ENCODE measurements at places on chromosomes 7 and 10.

GRCh38 chr10:120978589-120979252, 127.6 kb downstream of the WDR11 start:
- no peak for DNase-seq

DNA sequence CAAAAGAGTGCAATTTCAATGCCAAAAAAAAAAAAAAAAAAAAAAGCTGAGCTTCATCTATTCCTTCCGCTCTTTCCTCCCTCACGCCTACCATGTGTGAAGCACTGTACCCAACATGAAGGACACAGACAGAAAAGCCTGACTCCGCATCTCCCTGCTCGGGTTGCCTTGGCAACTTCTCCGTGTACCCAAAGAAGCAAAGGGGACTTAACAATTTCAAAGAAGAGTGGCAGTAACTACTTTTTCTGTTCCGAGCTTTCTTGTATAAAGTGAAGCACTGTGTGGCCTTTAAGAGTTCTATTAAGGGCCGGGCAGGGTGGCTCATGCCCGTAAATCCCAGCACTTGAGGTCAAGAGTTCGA, 177.7 kb downstream of the PRKCQ start:
- no peak for DNase-seq

DNA sequence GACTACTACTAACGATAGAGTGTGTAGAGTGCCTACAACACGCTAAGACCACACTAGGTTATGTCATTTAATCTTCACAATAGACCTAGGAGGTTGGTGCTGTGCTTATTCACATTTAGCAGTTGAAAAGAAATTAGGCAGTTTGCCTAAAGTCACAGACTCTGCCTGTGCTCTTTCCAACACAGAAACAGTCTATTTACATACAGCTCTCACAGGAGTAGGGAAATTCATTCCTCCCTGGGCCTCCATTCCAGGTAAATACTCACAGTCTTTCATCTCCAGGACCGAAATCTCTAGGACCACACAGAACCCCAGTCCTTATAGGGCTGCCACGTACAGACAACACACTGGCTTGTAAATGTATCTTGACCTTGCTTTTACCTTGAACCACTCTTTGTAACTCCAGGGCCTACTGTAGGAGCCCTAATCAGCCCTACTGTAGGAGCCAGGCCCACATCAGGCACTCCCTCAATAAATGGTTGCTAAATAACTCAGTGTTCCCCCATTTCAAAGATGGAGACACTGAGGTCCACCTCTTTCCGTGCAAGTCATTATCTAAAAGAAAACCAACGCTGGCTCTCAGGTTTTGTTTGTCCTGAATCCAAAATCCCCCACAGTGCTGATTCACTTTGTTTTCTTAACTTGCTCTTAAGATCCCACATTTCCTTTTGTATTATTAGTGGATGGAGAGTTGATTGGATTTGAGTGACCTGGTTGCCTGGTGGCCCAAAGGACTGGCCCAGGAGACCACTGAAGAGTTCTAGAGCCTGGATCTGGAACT, 146.9 kb downstream of the KCNMA1 start:
- no peak for DNase-seq

DNA sequence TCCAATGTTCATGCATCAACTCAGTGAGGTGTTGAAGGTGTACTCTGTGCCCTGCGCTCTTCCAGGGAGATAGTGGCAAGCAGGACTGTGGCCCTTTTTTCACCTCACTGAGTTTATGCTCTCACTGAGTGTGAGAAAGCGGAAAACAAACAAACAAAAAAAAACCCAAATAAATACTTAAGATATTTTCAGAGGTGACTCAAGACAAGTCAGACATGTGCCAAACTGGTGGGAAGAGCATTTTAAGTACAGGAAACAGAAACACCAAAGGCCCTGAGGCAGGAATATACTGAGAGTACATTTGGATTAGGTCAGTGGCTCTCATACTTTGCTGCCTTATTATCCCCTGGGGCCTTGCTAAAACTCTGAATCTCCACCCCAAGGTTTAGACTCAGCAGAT, 111.9 kb upstream of the IGFBP3 start:
- DNase-seq: no peak

- no peak for DNase-seq
Observed at GRCh38 chr7:155204744-155205367, 92.8 kb upstream of the INSIG1 start.

GRCh38 chr10:23571884-23572283, 133.0 kb downstream of the OTUD1 start:
- no peak for DNase-seq

GRCh38 chr7:115145512-115145911, 223.6 kb downstream of the MDFIC start:
- DNase-seq: no peak

DNA sequence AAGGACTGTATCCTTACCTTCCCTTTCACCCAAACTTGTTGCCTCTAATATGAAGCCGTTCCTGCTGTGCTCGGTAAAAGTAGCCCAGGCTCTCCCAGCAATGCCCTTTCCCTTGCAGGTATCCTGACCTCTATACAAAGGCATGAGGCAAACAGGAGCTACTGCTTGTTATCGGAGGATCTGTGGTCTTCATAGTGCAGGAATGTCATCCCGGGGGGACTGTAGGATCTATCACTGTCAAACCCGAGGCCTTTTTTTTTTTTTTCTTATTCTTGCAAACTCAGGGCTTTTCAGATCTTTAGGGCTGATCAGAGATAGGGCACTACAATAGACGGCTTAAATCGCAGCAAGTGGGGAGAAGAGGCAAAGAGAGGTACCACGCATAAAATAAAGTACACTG, 1206.6 kb downstream of the TYW1 start:
- DNase-seq: no peak

DNA sequence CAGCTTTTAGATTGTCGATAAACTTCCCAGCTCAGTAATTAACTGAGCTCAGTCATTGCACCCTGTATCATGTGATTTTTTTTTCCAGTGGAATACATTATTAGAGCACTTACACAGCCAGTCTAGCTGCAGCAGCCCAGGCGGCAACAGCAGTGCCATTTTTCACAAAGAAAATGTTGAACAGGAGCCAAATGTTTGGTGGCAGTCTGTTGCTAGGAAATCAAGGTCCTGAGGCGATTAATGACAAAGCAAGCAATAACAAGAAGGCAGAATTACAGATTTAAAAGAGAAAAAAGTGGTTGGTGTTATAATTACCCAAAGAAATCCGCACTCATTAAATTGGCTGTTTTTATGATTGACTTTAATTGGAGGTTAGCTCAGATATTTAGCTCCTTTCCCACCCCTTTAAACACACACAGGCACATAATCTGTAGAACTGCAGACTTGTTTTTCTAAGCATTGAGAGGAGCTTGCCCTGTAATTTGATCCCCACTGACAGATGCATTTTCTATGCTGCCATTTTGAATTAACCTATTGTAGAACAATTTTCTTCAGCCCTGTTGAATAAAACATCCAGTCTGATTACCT, 267.4 kb downstream of the ADK start:
- DNase-seq: peak; percentile 16

- no peak for DNase-seq
Observed at GRCh38 chr7:16543456-16543855, 16.8 kb downstream of the LRRC72 start.

GRCh38 chr10:104446151-104446550, 92.5 kb downstream of the CFAP58 start:
- DNase-seq: no peak

DNA sequence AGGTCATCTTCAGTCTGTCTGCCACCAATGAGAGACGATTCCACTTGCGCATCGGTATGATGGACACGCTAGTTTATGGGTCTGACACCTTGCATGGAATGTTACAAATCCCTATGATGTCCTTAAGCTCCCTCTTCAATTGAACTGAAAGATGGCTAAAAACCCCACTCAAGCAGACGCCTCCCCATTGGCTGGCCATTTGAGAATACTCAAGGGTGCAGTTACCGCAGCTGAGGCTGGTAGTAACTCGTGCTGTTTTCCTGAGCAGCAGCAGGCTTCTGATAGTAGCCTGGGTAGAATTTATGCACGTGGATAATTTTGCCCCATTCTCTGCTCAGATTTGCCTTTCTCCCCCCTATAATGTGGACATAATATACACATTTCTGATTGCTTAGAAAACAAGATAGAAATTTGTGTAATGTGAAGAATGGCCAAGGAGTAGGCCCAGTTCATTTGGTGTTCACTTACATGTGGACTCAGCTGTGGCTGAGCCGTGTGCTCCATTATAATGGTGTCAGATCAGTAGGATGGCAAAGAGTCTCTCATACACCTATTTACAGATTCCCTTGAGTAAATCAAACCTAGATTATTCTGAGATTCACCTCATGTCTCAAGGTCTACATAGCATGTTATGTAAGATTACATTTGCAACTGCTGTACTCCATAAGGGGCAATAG, 142.8 kb downstream of the HIBADH start:
- no peak for DNase-seq

DNA sequence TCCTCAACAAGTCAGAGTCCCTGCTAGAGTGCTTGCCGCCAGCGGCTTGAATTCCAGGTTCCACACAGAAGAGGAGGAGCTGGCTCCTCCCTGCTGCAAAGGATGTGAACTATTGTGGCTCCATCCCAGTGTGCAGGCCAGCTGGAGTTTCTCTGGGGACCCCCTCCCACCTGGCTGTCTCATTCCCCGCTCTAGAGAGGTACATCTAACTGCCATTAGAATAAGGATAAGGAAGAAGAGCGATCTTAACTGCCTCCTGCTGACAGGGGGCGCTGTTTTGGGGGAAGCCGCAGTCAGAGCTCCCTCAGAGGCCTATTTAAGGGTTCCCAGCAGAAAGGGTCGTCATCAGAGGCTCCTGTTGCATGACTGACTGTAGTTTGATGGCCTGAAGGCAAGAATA, 40.8 kb upstream of the HECW1 start:
- DNase-seq: no peak

GRCh38 chr10:132685101-132685891, 100.7 kb downstream of the NKX6-2 start:
- no peak for DNase-seq

- no peak for DNase-seq
Observed at GRCh38 chr10:123995461-123996131, 97.8 kb downstream of the CHST15 start.

- DNase-seq: no peak
Observed at GRCh38 chr10:113053091-113053490, 103.0 kb downstream of the TCF7L2 start.

GRCh38 chr10:97028126-97028831, 157.5 kb downstream of the SLIT1 start:
- no peak for DNase-seq

GRCh38 chr10:43904301-43904700, 255.6 kb upstream of the ZNF32 start:
- no peak for DNase-seq

DNA sequence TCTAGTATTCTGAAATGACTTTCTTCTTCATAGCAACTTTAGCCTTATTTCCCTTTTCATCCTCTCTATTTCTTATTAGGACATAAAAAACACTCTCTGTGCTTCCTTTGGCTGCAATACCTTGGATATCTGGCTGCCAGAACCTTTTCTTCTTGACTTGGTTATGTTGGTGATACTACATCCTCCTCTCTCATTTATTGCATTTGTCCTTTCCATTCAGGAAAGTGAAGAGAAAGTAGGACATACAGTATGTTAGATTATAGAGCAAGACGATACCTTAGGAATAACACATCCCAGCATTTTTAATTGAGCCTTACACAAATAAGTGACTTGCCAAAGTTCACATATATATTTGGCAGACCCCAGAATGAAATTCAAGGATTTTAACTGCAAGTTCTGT, 210.1 kb upstream of the PPP1R3A start:
- DNase-seq: no peak

DNA sequence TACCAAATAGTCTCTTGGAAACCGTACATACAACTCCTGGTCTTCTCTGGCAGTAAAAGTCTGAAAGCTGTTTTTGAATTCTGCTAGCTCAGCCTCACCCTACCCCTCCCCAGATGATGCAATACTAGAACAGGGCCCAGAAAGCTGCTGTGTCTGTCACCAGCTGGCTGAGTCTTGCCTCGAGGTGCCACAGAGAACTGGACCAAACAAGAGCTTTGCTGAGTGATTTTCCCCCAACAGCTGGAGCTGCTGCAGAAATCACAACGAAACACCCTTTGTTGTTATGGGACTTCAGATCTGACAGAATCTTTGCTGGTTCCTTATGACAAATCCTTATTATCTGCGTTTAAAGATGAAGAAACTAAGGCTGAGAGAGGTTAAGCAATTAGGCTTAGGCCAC, 134.1 kb downstream of the SPAG6 start:
- no peak for DNase-seq

GRCh38 chr7:74332373-74333176, 43.4 kb downstream of the CLIP2 start:
- no peak for DNase-seq

DNA sequence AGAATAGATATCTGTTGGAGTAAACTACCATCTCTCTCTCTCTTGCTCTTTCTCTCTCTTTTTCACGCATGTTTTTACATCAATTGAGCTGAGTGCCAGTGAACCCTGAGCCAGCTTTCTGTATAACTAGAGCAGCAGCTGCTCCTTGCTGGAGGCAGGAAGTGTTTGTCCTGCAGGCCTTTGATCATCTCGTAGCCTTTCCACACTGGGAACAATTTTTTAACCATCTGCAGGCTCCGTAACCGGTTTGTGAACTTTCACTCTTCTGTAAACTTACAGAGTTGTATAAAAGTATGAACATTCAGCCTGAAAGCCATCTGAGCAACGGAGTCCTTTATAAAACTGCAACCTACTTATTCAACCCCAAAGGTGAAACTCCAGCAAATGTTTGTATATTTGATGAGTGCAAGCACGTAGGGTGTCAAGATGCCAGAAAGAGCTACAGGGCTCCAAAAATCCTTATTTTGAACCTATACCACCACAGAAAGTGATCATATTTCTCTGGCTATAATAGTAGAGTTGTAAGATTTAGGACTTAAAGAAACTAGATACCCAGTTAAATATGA, 162.8 kb upstream of the NFE2L3 start:
- DNase-seq: no peak

DNA sequence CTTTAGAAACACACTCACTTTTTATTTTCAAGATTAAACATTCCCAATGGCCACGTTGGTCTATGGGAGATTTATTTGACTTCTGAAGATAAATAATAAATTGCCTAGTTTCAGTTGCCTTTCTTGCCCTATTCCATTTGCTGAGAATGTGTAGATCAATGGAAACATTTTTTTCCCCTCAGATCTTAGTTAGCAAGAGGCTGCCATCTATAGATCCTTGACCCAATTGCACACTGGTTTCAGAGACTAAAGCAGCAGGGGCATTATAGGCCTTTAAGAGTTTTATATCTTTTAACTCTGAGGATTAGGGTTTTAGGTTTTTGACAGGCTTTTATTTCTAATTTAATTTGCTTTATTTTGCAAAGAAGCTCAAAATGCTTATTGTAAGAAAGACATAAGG, 163.2 kb upstream of the GPR26 start:
- DNase-seq: no peak

GRCh38 chr7:158055726-158056510, 531.7 kb downstream of the PTPRN2 start:
- DNase-seq: no peak

GRCh38 chr10:123392182-123392963, 238.2 kb downstream of the BUB3 start:
- DNase-seq: no peak

- no peak for DNase-seq
Observed at GRCh38 chr7:72217151-72217550, 195.0 kb downstream of the CALN1 start.

- DNase-seq: no peak
Observed at GRCh38 chr10:113930482-113931057, 76.1 kb downstream of the NHLRC2 start.

- DNase-seq: no peak
Observed at GRCh38 chr7:122072924-122073599, 71.0 kb downstream of the AASS start.
